Esophagus muscularis mucosa (tissue), 4 donors: ENCODE measurements at places on chromosomes 2 and 18.

DNA sequence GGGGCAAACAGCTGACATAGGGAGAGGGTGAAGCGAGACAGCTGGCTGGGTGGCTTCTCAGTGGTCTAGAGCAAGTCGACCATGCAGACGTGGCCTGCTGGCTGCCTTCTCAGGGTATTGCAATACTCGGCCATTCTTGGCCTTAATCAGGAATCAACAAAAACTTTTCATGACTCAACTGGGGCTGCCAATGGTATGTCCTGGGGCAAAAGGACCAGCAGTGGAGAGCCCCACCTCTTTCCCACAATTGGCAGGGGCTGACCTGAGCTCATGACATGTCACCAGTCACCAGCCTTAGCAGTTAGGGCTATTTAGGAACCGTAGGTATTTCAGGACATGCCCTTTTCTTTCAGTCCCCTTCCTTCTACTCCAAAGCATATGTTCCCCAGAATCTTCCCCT is 19.1 kb downstream of the PLA2R1 start:
- peak; percentile 29 for DNase-seq

DNA sequence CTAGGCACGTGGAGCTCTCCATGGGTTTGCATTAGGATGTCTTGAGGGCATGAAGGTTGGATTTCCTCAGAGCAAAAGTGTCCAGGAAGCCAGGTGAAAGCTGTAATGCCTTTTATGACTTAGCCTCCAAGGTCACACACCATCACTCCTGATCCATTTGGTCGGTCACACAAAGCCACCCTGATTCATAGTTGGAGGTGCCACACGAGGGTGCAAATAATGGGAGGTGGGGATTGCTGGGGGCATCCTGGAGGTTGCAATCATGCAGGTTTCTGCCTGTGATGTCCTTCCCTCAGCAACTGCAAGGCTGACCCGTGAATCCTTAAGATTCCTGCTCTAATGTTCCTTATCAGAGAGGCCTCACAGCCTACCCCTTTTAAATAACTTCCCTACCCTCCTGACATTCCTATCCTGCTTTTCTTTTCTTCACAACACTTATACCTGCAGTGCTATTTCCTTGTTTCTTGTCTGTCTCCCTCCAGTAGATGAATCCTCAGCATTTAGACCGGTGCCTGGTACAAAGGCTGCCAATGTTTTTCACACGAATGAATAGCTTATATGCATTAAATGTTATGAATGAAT is 97.1 kb downstream of the LIPG start:
- DNase-seq, result no peak

GRCh38 chr2:102367331-102367971 is 11.9 kb downstream of the IL18R1 start:
- DNase-seq, result no peak

DNA sequence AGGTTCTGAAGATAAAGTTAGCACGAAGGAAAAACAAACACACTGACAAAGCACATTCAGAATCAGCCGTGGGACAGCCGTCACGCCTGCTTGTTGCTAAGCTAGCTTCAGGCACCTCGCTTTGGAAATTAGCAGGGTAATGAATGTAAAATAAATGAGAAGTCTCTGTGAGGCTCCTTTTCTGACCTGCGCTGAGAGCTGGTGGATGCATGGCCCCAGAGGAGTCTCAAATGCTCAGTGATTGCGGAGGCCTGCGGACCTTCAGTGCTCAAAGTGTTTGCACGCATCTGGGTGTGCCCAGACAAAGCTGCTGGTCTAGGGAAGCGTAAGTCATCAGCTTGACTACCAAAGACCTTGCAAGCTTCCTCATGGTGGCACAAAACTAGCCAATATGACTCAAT is 50.6 kb downstream of the CD8B2 start:
- no peak for DNase-seq

DNA sequence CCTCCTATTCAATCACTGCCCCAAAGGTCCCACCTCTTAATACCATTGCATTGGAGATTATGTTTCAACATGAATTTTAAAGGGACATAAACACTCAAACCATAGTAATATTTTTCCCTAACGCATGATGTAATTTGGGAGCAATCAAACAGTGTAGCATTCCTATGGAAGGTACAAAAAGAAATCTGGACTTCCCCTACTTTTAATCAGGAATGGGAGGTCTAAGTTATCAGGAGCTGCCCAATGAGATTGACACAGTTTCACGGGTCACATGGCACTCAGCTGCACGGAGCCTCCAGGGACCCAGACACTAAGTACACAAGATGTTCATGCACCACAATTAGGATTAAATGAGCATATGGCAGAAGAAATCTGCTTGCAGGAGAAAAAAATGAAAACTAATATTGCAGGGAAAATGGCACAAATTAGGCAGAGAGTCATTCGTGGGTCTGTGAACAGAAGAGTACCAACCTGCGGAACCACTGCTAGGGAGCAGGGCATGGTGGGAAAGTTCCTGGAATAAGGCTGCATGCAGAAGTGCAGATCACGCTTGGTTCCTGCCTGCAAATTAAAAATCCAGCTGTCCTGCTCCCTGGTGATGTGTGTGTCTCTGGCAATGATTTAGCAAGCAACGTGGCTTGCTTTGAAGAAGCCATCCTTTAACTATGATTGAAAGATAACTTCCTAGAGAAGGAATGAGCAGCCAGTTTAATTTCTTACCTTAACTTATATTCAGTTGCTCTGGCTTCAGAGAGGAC is 326.6 kb upstream of the ID2 start:
- peak; percentile 74 for DNase-seq

- peak; percentile 90 for DNase-seq
These were observed 103.0 kb downstream of the AFF3 start for GRCh38 chr2:100039291-100039980.

GRCh38 chr2:45285311-45285710 is 276.1 kb upstream of the SIX2 start:
- no peak for DNase-seq

GRCh38 chr18:76234676-76235060 is 260.4 kb downstream of the ZNF516 start:
- no peak for DNase-seq

- no peak for DNase-seq
These were observed 101.8 kb upstream of the ERBB4 start for GRCh38 chr2:212640428-212640827.

GRCh38 chr2:23618794-23619530 is 234.0 kb downstream of the KLHL29 start:
- no peak for DNase-seq

- no peak for DNase-seq
These were observed 115.1 kb downstream of the CDH20 start for GRCh38 chr18:61448316-61448715.

- DNase-seq, result no peak
These were observed 1459.9 kb upstream of the CELF4 start for GRCh38 chr18:39025531-39025930.

- no peak for DNase-seq
These were observed 200.0 kb downstream of the GBX2 start for GRCh38 chr2:235968155-235968554.

DNA sequence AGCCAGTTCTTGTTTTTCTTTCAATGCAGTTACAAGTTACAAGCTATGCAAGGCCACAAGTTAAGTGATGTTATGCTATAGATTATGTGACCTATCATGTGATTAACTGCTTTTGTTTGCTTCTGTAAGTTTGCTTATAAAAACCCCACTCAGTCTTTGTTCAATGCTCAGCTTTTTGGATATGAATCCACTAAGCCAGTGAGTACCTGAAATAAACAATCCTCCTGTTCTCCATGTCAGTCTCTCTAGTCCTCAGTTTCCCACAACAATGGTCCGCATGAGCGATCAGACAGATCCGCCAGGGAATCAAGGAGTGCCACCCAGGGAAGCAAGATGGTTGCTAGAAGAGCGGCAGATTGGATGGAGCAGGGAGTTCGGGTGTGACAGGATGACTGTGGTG is 30.7 kb upstream of the ZNF236 start:
- no peak for DNase-seq

GRCh38 chr2:64312622-64313397 is 141.2 kb upstream of the LGALSL start:
- DNase-seq, result no peak

GRCh38 chr2:209351636-209352035 is 72.2 kb upstream of the MAP2 start:
- DNase-seq, result no peak

- DNase-seq, result no peak
These were observed 37.3 kb upstream of the ZNF512 start for GRCh38 chr2:27545348-27546141.

DNA sequence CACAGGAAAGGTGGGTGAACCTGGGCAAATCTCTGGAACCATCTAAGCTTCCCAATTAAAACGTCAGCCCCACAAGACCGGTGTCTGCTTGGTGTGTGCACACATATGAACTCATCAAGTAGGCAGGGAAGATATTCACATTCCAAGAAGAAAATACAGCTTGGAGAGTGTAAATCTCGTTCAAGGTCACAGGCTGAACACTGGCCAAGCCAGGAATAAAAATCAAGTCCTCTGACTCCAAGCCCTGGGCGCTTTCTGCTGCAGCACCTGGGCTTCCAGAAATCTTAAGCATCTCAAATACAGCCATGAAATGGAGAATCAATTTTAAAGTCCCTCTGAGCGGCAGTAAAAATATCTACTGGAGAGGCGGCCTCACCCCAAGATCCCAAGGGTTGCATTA is 150.9 kb downstream of the TWIST2 start:
- no peak for DNase-seq

DNA sequence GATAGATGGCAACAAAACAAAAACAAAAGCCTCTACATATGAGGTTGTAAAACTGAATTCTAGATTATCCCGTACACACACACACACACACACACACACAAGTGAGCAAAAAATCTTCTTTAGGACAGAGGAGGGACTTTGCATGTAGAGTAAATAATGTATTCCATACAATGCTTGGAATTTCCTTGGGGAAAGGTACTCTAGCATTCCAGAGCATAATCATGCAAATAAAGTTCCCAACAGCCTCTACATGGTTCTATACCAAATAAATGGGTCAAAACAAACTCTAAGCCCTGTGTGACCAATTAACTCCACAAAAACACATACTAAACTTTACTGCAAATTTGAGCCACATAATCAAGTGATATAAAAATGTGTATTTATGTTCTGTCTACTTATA is 191.4 kb downstream of the RBM43 start:
- no peak for DNase-seq

- no peak for DNase-seq
These were observed 102.1 kb downstream of the ATAD2B start for GRCh38 chr2:23824777-23825212.

DNA sequence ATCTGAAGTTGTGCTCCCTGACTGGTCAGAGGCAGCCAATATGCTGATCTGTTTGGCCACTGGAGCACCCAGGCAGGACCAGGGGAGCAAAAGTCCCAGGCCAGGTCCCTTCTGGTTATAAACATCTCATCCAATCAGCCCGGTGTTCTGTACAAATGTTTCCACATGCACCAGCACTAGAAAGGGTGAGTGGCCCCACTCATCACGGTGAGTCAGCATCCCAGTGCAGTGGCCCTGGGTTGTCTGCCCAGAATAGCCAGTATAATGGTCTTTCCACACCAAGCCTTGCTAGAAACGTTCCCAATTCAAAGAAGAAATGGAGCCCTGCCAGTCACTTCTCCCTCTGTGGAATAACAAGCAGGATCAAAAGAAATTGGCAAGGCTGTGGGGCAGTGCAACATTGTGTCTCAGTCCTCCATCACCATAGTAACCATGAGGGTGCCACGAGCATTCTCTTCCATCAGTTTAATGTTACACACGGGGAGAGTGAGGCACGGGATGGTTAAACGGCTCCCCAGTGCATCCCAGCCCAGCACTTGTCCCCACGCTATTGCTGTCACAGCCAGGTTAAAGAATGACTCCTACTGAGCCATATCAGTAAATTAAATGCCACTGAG is 174.9 kb downstream of the SEPTIN10 start:
- DNase-seq, result no peak

DNA sequence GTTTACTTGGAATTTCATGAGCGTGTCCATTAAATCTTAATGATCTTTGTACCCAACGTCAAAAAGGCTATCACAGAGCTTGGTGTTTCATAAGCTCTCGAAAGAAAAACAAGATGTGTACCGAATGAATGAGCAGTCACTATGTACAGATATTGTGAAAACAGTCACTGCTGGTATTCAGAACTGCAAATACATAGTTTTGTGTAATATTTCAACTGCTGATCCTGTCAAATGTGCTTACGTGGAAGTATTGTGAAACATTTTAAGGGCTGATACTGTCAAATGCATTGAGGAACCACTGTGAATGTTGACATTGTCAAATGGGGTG is 184.2 kb upstream of the KLHL29 start:
- no peak for DNase-seq
